ENCODE measurements at places on chromosomes 1 and 21. TPM values are rescaled to one million over a fixed set of nuclear protein-coding genes. Genes with fewer than 3 reads are reported as not detected.

- DNase-seq, result no peak
Observed at GRCh38 chr1:95984798-95985374, 736.7 kb upstream of the PTBP2 start.

GRCh38 chr1:235009074-235009473, 119.6 kb downstream of the TOMM20 start:
- peak; percentile 4 for DNase-seq

DNA sequence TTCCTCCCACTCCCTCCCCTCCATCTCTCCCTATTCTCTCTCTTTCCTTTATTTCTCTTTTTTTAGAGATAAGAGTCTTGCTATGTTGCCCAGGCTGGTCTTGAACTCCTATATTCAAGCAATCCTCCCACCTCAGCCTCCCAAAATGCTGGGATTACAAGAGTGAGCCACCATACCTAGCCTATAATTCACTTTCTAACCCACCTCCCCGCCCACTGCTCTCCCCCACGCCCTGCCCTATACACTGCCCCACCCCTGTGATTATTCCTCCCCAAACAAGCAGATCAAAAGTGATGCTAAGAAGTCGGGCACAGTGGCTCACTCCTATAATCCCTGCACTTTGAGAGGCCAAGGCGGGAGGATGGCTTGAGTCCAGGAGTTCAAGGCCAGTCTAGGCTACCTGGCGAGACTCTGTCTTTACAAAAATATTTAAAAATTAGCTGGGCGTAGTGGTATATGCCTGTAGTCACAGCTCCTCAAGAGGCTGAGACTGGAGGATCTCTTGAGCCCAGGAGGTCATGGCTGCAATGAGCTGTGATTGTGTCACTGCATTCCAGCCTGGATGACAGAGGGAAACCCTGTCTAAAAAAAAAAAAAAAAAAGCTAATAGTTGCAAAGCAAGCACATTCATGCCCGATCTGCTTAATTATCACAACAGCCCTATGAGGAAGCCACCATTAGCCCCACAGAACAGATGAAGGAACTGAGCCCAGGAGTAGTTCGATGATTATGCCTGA, 12.8 kb upstream of the E2F2 start:
- DNase-seq, result no peak

GRCh38 chr21:44462834-44463200, 7.5 kb downstream of the LRRC3 start:
- no peak for DNase-seq

- no peak for DNase-seq
Observed at GRCh38 chr1:99407018-99407417, 142.7 kb downstream of the PLPPR4 start.

KRTAP10-8 gene
- not detected for total RNA-seq
